IPS DF 6.9 (cell line): ENCODE measurements at places on chromosomes 16 and 17.

DNA sequence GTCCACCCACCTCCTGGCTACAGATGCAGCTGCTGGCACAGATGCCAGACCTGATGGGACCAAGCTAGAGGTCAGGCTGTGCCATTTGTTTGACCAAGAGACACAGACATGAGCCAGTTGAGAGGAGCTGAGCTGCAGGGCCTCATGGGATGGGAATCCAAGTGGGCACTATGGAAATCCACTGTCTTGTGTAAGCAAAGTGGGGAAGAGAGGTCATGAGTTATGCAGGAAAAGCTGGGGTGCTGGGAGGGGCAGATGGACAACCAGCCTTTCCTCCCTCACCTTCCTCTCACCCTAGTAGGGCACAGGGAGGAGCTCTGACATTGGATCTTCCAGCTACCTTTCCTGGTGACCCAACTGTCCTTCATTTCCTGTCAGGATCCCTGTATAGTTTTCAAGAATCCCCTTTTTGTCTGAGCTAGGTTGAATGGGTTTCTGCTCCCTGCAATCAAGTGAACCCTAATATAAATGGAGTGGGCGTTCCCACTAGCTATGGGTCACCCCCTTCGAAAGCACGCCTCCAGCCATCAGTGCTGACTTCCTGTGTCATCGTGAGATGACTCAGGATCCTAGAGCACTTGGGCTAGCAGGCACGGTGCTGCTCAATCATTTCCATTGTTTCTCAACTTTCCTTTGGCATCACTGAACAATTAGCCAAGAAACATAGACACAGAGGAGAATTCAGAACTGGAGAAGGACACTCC, 13.6 kb downstream of the ATPAF2 start:
- no peak for DNase-seq

DNA sequence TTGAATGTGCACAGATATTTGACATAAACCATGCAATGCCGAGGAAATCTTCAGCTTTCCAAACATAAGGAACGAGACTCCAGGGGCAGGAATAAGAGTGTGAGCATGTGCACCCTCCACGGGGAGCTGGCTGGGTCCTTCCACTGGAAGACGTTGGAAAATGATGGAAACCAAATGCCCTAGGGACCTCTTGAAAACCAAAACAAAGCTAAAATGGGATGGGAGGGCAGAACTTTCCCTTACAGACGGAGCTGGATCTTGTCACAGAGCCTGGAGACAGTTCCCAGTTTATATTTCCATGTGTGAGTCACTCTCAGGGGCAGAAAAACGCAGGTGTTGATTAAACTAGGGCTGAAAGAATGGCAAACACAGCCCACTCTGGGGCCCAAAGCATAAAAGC, 34.4 kb upstream of the DNAH17 start:
- no peak for DNase-seq

GRCh38 chr17:12357600-12357999, 308.1 kb upstream of the MYOCD start:
- no peak for DNase-seq

- no peak for DNase-seq
Observed at GRCh38 chr16:30533146-30533522, 1.5 kb downstream of the ZNF747 start.

DNA sequence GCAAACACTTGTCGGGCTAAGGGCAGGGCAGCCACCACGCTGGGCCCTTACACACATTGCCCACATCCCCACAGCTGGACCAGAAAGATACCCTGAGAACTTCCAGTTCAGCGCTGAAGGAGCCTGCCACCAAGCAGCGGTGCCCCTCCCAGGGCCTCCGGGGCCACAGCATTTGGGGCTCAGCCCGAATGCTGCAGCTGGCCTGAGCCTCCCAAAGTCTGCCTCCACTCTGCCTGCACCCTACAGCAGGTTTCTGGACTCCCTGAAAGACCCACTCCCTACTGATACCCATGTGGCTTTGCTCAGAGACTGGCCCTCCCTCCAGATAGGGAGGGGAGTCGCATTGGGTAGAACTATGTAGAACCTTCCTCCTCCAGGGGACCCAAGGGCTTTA, 1.5 kb downstream of the MCRIP1 start:
- DNase-seq: no peak

DNA sequence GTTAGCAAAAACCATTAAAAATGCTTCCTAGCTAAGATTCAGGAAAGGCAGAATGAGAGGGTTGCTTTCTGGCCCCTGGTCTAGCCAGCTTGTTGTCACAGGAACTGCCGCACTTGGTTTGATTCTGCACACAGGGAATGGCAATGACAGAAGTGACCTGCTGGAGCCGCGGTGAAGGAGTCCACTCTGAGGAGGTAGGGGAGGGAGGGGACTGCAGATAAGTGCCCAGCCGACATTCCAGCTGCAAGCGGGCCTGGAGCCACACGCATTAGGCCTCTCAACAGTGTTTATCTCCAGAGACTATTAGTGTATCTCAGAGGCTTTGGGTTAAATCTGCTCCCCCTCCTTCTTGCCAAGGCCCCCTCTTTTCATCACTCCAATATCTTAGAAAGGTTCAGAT, 38.6 kb downstream of the CDRT15 start:
- no peak for DNase-seq

DNA sequence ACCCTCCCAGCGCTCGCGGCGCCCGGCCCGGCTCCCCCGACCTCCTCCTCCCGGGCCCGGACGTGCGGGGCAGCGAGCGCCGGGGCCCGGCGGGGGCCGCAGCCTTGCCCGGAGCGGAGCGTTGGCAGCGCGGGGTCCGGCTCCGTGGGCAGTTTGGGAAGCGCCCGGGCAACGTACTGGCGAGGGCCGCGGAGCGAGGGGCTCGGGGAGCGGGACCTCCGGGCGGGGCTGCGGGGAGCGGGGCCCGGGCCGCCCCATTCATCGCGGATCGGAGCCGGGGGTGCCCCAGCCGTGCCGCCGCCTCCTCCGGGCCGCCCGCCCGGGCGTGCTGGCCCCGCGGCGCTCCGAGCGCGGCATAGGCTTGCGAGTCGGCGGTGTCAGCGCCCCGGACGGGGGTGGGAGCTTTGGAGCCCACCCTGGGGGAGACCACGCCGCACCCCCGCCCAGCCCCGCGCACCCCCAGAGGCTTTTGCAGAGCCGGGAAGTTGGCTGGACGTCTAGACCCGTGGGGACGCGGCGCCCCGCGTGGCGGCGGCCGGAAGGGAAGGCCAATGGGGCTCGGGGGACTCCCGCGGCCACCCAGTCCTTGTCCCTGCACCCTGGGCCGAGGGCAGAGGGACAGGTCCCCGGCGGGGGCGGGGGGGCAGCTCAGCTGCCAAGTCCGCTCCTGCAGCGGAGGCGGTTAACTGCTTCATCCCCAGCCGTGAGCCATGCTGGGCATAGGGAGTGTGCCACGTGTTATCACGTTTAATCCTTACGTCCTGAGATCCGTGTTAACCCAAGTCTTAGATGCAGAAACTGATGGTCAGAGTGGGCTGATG, 852 bp downstream of the ZNF469 start:
- DNase-seq: no peak

- no peak for DNase-seq
Observed at GRCh38 chr17:78724999-78725398, 57.1 kb downstream of the CYTH1 start.

DNA sequence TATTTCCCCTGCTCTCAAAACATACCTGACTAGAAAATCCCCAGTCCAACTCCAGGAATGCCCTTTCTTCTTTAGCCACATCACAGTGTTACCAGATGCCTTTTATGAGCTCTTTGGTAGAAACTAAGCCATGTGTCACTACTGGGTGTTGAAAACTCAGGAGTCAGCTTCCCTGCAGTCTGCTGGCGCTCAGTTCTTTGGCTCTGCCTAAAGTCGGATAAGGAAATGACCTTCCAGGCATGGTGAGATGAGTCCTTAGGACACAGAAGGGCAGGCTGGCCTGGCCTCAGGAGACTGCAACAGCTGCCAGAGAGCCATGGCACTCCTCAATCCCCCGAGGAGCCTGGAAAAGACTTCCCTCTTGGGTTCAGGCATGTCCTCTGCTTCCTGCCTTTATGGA, 89.1 kb downstream of the CDH13 start:
- DNase-seq: no peak

GRCh38 chr16:22386976-22387375, 12.6 kb upstream of the CDR2 start:
- no peak for DNase-seq

- DNase-seq: no peak
Observed at GRCh38 chr16:7083096-7083495, 249.5 kb upstream of the RBFOX1 start.

DNA sequence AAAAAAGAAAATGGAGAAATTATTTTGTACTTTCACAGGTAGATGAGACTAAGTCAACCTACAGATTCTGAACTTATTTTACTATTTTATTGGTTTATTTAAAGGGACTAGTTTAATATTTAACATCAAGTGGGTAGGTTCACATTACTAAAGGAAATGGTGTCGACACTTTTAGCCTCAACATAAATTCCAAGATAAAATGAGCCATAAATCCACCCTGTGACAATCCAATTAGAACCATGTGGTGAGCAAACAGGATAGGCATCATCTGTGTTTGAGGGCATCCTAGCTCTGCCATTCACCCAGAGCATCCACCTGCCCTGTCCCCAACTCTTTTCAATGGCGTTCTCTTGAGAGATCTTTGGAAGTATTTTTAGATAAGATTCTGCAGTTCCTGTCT, 92.8 kb upstream of the PMFBP1 start:
- DNase-seq: no peak

DNA sequence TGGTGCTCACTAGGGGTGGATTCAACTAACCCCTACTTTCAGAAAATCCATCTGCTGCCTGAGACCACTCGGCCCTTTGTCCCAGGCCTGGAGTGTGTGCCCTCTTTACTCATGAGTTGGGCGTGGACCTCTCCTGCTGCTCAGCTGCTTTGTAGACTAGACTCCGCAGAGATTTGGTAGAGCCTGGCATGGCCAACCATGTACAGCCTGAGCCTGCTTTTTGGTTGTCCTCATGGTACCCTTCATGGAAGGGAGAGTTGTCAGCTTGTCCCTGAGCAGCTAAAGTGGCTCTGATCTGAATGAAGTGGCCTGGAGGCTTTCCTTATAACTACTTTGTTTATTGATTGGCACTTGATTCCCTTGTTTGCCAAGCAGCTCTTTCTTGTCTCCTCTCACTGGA, 1.5 kb downstream of the EDC4 start:
- no peak for DNase-seq

DNA sequence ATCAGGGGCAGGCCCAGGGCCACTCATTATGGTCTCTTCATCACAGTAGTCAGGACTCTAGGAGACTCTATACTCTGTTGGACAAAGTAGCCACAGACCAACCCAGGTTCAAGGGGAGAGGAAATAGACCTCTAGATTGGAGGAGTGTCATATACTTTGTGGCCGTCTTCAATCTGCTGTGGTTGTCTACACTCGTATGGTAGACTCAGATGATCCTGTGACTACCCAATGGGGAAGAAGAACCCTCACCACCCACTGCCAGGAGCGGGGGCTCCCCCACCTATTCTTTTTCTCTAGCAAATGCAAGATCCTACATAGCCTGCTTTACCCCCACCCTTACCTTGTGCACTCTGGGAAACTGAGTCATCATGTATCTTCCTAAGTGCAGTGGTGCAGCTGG, 80.5 kb downstream of the KSR1 start:
- DNase-seq: no peak
